Pancreas (tissue), 10 donors: ENCODE measurements at places on chromosomes 12 and 14. TPM values are rescaled to one million over a fixed set of nuclear protein-coding genes. Genes with fewer than 3 reads are reported as not detected.

GRCh38 chr14:99698642-99699041 lies 14.5 kb downstream of the CYP46A1 start:
- DNase-seq = no peak
- no peak overlapping the region for H3K4me3 ChIP-seq
- H3K4me1 ChIP-seq = no peaks in the 10 kb centered on the region
- H3K27ac ChIP-seq = no peak overlapping the region
- H3K27me3 ChIP-seq = no peaks in the 10 kb centered on the region

ETFBKMT gene
- 4.3 TPM for total RNA-seq

DNA sequence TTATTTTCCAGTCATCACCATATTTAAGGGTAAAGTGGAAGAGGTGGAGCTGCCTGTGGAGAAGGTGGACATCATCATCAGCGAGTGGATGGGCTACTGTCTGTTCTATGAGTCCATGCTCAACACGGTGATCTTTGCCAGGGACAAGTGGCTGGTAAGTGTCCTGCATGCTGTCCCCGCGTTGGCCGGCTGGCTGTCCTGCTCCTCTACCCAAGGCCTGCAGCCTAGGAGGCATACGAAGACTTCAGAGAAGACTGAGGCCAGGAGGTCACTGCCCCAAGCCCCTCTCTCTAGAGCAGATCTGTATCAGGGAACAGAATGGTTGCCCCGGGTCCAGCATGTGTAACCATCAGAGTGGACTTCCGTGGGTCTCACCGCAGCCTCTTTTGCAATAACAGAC lies 77.7 kb downstream of the PRMT8 start:
- no peak overlapping the region for H3K27ac ChIP-seq
- DNase-seq = no peak
- H3K4me1 ChIP-seq = no peaks in the 10 kb centered on the region
- H3K27me3 ChIP-seq = no peaks in the 10 kb centered on the region

DNA sequence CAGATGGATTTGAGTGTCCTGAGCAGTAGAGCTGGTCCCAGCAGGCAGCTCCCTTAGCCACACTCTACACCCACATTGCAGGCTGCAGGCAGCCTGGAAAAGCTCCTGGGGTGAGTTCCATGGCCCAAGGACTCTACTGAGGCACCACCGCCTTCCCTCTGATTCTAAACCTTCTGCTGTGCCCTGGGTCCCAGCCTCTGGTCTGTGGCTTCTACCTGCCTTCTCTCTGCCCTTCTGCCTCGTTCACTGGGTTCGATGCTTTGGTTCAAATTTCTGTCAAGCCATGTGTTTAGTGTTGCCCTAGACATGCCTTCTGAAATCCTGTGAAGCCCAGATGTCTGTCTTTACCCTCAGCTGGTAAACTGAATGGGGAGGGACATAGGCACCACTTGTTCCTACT lies 1.5 kb upstream of the FGF6 start:
- H3K27ac ChIP-seq = no peak overlapping the region
- no peak for DNase-seq
- no peak overlapping the region for H3K4me3 ChIP-seq
- H3K4me1 ChIP-seq = no peaks in the 10 kb centered on the region

DNA sequence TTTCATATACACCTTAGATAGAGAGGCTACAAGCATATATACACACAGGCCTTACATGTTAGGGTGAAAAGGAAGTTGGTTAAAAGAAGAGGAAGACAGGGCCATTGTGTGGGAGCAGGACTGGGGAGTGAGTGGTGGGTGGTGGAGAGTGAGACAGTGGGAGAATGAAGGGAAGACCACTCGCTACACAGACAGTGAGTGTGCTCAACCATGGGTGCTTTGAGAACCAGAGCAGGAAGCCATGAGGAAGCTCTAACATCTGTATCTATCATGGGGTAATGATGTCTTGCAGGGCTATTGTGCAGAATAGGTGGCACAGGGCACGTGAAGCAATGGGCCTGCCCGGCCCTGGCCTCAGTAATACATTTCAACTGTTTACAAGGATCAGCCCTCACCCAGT lies 11.4 kb upstream of the KRT74 start:
- no peaks in the 10 kb centered on the region for H3K27me3 ChIP-seq
- H3K36me3 ChIP-seq = no peaks in the 10 kb centered on the region
- no peak for DNase-seq
- H3K4me1 ChIP-seq = no peaks in the 10 kb centered on the region
- H3K27ac ChIP-seq = no peak overlapping the region
- H3K4me3 ChIP-seq = no peak overlapping the region

DNA sequence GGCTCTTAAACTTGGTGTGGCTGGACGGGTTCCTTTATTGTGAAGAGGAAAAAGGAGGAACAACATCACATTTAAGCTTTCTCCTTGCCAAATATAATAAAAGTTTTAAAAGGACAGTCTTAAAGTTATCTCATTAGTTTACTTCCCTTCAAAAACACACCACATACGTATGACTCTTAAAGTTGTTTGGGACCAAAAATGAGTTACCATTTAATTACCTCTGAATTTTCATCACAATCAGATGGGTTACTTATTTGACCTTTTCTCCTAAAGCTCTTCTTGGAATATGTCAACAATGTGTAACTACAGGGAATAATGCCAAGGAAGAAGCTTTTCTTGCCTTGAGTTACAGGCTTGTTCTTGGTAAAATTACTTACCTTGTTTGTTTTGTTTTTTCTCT lies 16.4 kb downstream of the RAB21 start:
- H3K4me1 ChIP-seq = peaks cover 13% of the 10 kb centered on the region
- H3K36me3 ChIP-seq = no peaks in the 10 kb centered on the region
- H3K27ac ChIP-seq = no peak overlapping the region
- DNase-seq = no peak

ZNF605 gene
- 3.5 TPM for total RNA-seq

DNA sequence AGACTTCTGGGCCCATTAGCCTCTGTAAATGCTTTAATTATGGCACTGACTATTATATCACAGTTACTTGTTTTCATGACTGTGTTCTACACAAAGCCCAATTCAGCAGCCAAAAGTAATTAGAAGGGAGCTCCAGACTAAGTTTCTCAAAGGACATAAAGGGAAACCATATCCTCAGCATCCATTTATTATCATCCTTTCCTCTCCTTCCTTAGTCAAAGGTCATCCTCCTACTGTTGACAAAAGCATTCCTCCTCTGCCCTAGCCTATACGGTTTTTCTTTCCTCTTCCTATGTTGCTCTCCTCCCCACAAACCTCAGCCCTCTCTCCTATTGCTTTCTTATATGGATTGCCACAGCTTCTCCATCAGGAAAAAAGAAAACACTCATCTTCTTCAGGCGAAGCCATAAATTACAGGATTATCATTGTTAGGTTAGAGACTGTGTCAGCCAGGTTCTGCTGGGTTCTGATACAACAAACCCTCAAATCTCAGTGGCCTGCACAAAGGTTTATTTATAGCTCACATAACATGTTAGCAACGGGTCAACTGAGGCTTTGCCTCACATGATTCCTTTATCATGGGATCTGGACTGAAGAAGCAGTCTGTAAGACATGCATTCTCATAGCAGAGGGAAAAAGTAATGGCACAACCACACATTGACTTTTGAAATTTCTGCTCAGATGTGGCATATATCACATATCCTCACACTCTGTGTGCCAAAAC lies 207.2 kb downstream of the SLC5A8 start:
- no peaks in the 10 kb centered on the region for H3K27me3 ChIP-seq
- no peak overlapping the region for H3K4me3 ChIP-seq
- H3K36me3 ChIP-seq = no peaks in the 10 kb centered on the region
- H3K4me1 ChIP-seq = no peaks in the 10 kb centered on the region
- H3K27ac ChIP-seq = no peak overlapping the region

DNA sequence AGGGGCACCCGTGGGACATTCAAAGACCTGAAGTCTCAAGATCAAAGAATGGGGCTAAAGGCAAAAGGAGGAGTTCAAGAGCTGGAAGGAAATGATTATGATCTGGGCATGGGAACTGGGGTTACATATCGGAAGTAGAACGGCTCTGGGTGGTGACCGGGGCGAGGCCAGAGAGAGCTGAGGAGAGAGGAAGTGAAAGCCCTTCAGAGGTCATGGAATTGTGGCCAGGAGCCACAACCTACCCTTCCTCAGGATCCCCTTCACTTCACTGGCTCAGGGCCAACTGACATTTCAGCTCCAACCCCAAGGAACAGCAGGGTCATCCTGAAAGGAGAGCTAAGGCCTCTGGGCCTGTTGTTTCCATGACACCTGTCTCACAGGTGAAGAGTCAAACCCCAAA lies 57.8 kb downstream of the GALNT16 start:
- no peaks in the 10 kb centered on the region for H3K4me1 ChIP-seq
- H3K4me3 ChIP-seq = no peak overlapping the region
- H3K27ac ChIP-seq = no peak overlapping the region
- DNase-seq = peak; percentile 25
- H3K27me3 ChIP-seq = no peaks in the 10 kb centered on the region

- H3K27me3 ChIP-seq = no peaks in the 10 kb centered on the region
- DNase-seq = no peak
- no peaks in the 10 kb centered on the region for H3K4me1 ChIP-seq
- H3K4me3 ChIP-seq = no peak overlapping the region
- no peak overlapping the region for H3K27ac ChIP-seq
- no peaks in the 10 kb centered on the region for H3K36me3 ChIP-seq
Observed at GRCh38 chr12:84840356-84840755, 72.2 kb downstream of the SLC6A15 start.

- no peak overlapping the region for H3K4me3 ChIP-seq
- H3K27me3 ChIP-seq = no peaks in the 10 kb centered on the region
- peak; percentile 91 for DNase-seq
Observed at GRCh38 chr12:5988659-5989116, 43.6 kb upstream of the ANO2 start.

DNA sequence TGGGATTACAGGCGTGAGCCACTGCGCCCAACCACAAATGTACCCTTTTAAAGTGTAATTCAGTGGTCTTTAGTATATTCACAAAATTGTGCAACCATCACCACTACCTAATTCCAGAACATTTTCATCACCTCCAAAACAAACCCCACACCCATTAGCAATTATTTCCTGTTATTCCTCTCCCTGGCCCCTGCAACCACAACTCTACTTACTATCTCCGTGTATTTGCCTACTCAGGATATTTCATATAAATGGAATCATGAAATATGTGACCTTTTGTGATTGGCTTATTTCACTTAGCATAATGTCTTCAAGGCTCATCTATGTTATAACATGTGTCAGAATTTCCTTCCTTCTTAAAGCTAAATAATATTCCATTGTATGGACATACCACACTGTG lies 16.0 kb upstream of the AQP2 start:
- no peak overlapping the region for H3K4me3 ChIP-seq
- H3K36me3 ChIP-seq = no peaks in the 10 kb centered on the region
- H3K27me3 ChIP-seq = no peaks in the 10 kb centered on the region
- H3K27ac ChIP-seq = no peak overlapping the region
- DNase-seq = no peak
- H3K4me1 ChIP-seq = no peaks in the 10 kb centered on the region

DNA sequence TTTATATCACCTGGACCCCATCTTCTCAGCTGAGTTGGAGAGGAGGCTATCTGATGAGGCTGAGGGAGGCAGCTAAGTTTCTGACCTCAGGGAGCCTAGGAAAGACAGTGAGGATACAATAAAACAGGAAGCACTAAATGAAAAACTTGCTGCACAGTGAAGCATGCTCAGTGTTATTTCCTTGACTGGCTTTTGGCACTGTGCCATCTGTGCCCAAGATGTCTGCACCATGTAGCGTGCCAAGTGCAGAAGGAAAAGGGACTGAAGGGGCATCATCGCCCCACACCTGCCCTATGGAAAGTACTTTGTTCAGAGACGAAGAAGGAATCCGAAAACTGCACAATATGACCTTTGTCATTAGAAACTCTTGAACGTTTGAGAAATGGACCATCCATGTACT lies 102.7 kb downstream of the ANO4 start:
- no peaks in the 10 kb centered on the region for H3K4me1 ChIP-seq
- no peak for DNase-seq
- H3K27ac ChIP-seq = no peak overlapping the region
- H3K36me3 ChIP-seq = no peaks in the 10 kb centered on the region
- H3K27me3 ChIP-seq = no peaks in the 10 kb centered on the region

GRCh38 chr12:66627270-66627987 lies 51.4 kb downstream of the GRIP1 start:
- H3K27me3 ChIP-seq = no peaks in the 10 kb centered on the region
- no peaks in the 10 kb centered on the region for H3K36me3 ChIP-seq
- DNase-seq = no peak

DNA sequence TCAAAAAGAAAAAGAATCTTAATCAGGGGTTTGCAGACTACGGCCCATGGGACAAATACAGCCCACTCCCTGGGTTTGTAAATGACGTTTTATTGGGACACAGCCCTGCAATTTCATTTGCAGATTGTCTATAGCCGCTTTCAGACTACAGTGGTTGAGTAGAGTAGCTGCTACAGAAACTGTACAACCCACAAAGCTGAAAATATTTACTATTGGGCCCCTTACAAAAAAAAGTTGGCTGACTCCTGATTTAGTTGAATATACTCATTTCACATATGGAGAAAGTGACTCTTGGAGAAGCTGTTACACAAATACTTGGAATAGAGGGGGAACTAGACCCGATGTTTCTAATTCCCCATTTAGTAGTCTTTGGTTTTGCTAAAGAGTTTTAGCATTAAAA lies 162.5 kb upstream of the NOS1 start:
- no peak overlapping the region for H3K4me3 ChIP-seq
- H3K36me3 ChIP-seq = no peaks in the 10 kb centered on the region
- no peak for DNase-seq
- H3K27me3 ChIP-seq = no peaks in the 10 kb centered on the region
- no peak overlapping the region for H3K27ac ChIP-seq

RNASE4 gene
- total RNA-seq = 26.7 TPM

DNA sequence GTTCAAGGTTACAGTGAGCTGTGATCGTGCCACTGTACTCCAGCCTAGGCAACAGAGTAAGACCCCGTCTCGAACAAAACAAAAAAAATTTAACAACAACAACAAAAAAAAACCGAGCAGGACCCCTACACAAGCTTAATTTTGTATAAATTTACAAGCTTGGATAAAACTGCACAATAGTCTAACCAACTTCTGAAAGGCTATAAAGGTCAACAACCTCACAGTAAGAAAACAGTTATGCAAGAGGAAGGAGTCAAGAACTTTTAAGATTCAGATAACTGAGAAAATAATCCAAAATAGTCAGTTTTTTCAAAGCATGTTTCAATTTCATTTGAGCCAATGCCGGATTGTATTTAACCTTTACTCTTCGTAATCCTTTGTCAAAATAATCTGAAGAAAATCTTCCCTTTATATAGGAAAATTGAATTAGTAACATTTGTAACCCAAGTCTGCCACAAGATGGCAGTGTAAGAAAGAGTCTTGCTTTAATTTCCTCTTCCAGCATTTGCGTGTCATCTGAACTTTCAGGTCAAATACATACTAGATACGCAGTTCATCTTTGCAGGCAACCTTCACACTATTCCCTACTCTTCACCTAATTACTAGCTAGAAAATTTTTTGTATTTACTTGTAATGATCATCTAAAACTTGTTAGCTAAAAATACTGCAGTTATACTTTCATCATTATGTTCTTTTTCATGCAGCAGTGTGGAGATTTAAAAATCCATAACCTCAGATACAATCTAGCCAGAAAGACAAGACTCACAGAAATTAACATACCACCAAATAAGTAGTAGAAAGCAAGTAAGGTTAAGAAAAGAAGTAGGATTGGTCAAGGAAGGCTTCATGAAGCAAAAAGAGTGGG lies 5.8 kb downstream of the CCNB1IP1 start:
- H3K4me1 ChIP-seq = peaks cover 3% of the 10 kb centered on the region
- no peak overlapping the region for H3K27ac ChIP-seq
- no peaks in the 10 kb centered on the region for H3K27me3 ChIP-seq
- no peak for DNase-seq
- H3K36me3 ChIP-seq = peaks cover 28% of the 10 kb centered on the region

GRCh38 chr12:65867394-65867793 lies 43.1 kb downstream of the HMGA2 start:
- DNase-seq = no peak
- no peak overlapping the region for H3K4me3 ChIP-seq
- H3K27ac ChIP-seq = no peak overlapping the region
- no peaks in the 10 kb centered on the region for H3K4me1 ChIP-seq
